SJCRH30 (cell line): ENCODE measurements at places on chromosomes 12 and 14.

- H3K4me1 ChIP-seq, result no peaks in the 10 kb centered on the region
- H3K27me3 ChIP-seq, result no peaks in the 10 kb centered on the region
- no peak for DNase-seq
- H3K4me3 ChIP-seq, result no peak overlapping the region
These were observed 8.3 kb upstream of the ACSM4 start for GRCh38 chr12:7295529-7295928.

GRCh38 chr12:111321317-111321716, 47.6 kb downstream of the PHETA1 start:
- no peak for DNase-seq
- H3K27ac ChIP-seq, result no peak overlapping the region
- no peaks in the 10 kb centered on the region for H3K36me3 ChIP-seq
- no peaks in the 10 kb centered on the region for H3K27me3 ChIP-seq

DNA sequence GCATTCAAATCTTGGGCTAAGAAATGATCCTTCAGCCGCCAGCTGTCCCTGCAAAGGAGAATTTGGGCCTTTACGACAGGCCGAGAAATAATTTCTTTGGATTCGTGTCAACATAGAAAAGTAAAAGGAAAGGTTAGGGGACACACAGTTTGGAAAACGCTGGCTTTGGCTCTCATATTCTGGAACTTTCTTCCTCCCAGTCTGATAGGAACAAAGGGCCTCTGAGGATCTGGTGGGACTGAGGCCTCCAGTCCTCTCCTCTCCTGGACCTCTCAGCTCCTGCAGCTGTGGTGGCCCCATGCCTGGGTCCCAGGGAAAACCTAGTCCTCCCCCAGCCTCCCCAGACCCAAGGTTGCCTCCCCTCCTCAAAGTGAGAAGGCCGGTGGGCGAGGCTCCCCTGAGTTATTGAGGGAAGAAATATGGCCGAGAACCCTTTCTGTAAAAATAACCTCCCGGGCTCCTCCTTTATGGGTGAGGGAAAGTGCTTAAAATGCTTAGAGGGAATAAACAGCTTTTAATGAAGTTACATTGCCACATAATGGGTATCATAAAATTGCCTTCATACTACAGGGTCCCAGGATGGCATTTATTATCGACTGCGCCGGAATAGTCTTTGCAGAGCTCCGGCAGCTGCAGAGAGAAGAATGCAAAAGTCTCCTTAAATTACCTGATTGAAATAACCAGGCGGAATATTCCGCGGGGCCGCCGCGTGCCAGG, 188.3 kb downstream of the PHETA1 start:
- H3K27me3 ChIP-seq, result no peaks in the 10 kb centered on the region; the same call in 1 of the 2 replicates
- DNase-seq, result no peak
- H3K4me3 ChIP-seq, result no peak overlapping the region
- H3K27ac ChIP-seq, result no peak overlapping the region

DNA sequence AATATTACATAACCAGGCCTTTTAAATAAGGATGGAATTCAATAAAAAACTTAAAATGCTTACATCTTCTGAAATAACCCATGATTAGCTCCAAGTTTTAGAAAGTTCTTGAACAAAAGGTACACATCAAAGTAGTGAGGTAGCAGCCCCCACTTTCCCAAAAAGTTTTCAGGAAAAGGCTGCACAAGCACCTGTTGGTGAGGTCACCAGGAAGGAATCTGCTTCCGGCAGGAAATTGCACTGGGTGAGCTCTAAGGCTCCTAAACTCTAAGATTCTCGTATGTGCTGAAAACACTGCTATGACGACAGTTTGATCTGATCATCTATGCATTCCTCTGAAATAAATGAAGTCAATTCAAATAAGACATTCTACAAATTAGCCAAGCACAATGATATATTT, 34.3 kb upstream of the TTC7B start:
- H3K36me3 ChIP-seq, result no peaks in the 10 kb centered on the region
- peaks cover 13% of the 10 kb centered on the region for H3K4me1 ChIP-seq
- peak; percentile 86 for DNase-seq

DNA sequence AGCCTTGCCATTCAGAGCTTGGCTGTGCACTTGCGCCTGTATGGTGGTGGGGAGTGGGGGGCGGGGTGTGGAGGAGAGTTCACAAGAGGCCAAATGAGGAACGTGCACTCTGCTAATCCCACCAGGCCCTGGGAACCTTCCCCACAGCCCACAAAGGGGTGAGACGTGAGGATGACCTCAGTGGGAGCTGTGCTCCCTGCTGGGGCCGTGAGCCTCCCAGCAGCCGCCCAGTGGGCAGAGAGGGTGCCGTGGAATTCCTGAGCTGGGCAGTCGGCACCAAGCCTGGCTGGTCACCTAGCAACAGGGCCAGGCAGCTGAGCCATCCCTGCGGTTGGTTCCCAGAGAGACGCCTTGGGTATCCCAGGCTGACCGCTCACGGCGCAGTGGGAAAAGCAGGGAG, 53.7 kb downstream of the CCNK start:
- H3K27ac ChIP-seq, result peak overlapping the region; percentile 30; the same call in 1 of the 2 replicates
- H3K4me1 ChIP-seq, result peaks cover 43% of the 10 kb centered on the region
- no peak overlapping the region for H3K4me3 ChIP-seq
- peak; percentile 67 for DNase-seq
- no peaks in the 10 kb centered on the region for H3K36me3 ChIP-seq

DNA sequence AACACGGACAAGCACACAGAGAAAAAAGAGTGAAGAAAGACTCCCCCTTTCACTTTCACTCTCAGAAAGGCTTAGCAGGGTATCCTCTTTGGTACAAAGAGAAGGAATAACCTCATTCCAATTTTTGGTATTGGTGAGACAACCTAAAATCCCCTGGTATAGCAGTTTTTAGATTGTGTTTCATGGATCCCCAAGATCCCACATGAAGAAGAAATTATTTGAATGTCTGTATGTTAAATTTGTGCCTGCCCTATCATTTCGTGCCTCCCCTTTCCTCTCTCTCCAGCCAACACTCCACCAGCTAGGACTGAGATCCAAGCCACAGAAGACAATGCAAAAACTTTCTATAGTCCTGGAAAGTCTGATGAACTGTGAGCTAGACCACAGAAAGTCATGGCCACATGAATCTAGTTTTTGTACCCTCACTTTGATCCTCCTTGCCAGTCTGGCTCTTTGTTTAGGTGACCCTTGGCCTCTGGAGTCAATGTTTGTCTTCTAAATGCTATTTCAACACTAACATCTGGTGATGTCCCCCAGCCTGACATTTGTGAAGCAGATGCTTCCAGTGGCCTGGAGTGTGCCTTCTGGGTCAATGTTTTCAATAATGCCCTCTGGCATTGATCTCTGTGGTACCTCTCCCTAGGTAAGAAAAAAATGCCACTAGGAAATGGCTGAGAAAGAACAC, 181.9 kb upstream of the BMP4 start:
- H3K27me3 ChIP-seq, result no peaks in the 10 kb centered on the region
- H3K4me3 ChIP-seq, result no peak overlapping the region
- H3K27ac ChIP-seq, result no peak overlapping the region

- no peaks in the 10 kb centered on the region for H3K36me3 ChIP-seq
- no peak overlapping the region for H3K4me3 ChIP-seq
These were observed 6.8 kb downstream of the ARL6IP4 start for GRCh38 chr12:122987086-122987951.

GRCh38 chr12:53543539-53543938, 36.3 kb upstream of the NPFF start:
- DNase-seq, result peak; percentile 61
- H3K4me3 ChIP-seq, result no peak overlapping the region
- H3K27me3 ChIP-seq, result no peaks in the 10 kb centered on the region
- peaks cover 7% of the 10 kb centered on the region for H3K36me3 ChIP-seq
- H3K4me1 ChIP-seq, result no peaks in the 10 kb centered on the region
- no peak overlapping the region for H3K27ac ChIP-seq

- no peak for DNase-seq
- no peaks in the 10 kb centered on the region for H3K27me3 ChIP-seq
- no peaks in the 10 kb centered on the region for H3K36me3 ChIP-seq
These were observed 358.4 kb upstream of the SOX5 start for GRCh38 chr12:24307716-24308335.

DNA sequence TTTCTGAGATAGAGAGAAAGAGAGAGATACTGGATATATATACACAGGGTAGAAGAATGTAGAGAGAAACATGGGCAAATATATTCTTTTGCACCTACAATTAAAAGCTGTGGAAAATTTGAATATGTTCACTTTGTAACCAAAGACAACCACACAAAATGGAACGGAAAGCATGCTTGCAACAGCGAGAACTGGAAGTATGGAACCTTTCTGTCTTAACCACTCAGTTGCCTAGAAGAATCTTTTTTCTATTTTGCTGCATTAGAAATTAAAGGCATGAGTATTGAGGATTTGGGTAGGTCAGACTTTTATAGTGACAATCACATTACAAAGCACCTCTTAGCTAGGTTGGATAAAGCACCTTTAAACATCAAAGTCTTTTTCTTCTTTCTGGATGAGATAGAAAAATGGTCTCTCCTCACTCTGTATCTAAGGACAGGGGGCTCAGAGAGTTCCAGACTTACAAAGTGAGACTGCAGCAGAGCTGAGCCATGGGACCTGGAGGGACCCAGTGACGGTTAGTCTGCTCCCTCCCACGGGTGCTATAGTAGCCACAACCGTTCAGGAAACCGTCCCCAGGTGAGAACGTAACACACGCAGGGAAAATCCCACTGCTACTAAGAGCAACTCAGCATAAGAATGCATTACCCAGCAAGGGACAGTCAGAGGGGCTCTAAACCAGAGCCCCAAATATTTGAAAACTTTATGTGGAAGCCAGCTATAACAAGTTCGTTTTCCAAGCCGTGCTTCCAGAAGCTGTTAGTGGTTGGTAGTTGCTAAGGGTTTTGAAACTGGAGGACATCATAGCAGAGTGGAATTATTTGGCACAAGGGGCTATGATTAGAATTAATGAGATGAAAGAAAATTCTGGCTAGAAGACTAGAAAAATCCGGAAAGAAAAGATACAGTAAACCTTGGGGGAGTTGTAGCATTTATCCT, 97.1 kb downstream of the DAD1 start:
- H3K27me3 ChIP-seq, result no peaks in the 10 kb centered on the region
- no peak overlapping the region for H3K27ac ChIP-seq
- H3K36me3 ChIP-seq, result no peaks in the 10 kb centered on the region
- no peak overlapping the region for H3K4me3 ChIP-seq
- DNase-seq, result no peak
